ENCODE measurements at places on chromosomes 5 and 9.

DNA sequence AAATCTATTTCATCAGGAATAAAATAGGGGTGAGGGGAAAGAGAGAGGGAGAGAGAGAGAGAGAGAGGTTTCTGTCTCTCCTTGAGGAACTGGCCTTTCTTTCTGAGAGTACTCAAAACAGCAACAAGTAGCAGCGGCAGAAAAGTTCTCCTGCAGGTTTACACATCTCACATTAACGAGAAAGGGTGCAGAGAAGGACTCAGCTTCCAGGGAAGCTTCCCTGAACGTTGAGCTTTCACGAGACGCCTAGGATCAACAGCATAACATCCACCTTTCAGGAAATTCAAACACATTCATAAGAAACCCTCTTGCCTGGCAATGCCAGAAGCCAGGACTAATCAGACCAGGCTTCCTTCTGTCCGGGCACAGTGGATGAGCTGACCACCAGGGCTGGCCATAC lies 162.9 kb downstream of the ZDHHC21 start:
- no peak for DNase-seq

- no peak for DNase-seq
Measured at GRCh38 chr5:37319037-37319782, 51.7 kb downstream of the NUP155 start.

GRCh38 chr9:99296291-99296951 lies 74.3 kb downstream of the SEC61B start:
- peak; percentile 5 for DNase-seq

DNA sequence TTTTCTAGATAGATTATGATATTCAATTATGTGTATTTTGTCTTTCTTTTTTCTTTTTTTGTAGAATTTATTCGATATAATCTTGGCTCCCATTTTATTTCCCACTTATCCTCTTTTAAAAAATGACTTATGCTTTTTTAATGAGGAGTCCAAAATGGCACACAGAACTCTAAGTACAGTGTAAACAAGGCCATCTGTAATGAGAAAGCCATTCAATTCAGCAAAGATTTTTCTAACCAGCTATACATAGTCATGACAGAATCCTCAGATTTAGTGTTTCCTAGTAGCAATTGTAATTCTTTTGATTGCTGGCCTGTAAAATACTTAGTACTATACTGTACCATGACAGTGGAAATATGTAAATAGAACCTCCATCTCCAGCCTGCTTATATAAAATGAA lies 651.4 kb downstream of the RAB3C start:
- no peak for DNase-seq

DNA sequence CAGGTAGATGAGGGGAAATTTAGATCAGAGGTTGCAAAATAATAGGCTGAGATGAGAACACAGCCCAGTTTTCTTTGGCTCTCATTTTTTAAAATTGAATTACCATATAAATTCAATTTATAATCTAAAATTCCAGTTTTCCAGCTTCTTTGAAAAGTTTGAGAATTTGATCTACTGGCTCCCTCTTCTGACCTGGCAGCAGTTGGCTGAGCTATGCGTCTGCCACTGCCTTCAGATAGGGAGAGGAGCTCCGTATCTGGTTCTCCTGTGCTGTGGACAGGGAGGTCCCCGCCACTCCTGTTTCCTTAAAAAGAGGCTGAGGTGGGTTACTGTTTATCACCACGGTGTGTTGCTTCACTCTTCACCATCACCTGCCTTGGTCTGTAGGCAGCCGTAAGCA lies 103.7 kb downstream of the ARHGAP26 start:
- no peak for DNase-seq

DNA sequence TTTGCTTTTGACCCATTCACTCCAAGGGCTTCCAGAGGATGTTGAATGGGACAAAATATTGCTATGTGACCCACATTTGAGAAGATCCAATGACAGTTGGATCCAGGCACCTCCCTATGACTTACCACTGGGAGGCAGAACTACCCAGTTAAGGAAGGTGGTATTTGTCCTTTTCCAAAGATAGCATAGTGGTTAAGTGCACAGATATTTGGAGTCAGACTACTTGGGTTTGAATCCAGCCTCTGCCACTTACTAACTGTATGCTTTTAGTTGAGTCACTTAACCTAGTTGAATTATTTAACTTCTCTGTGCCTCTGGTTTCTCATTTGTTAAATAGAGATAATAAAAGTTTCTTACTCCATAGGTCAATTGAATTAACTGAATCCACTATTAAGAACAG lies 74.5 kb upstream of the PALM2AKAP2 start:
- no peak for DNase-seq
